CD4-positive, CD25-positive, alpha-beta regulatory T cell (primary cell): ENCODE measurements at places on chromosomes 4 and X. TPM values are rescaled to one million over a fixed set of nuclear protein-coding genes. Genes with fewer than 3 reads are reported as not detected.

GRCh38 chr4:4574792-4575191, 32.9 kb upstream of the STX18 start:
- H3K27me3 ChIP-seq: no peaks in the 10 kb centered on the region
- no peaks in the 10 kb centered on the region for H3K36me3 ChIP-seq
- no peak overlapping the region for H3K27ac ChIP-seq
- H3K4me3 ChIP-seq: peak overlapping the region; percentile 73

PPEF2 gene
- not detected for total RNA-seq

COX7B2 gene
- not detected for total RNA-seq

ARHGAP36 gene
- not detected for total RNA-seq

- H3K4me1 ChIP-seq: no peaks in the 10 kb centered on the region
- no peaks in the 10 kb centered on the region for H3K36me3 ChIP-seq
- no peaks in the 10 kb centered on the region for H3K27me3 ChIP-seq
- H3K27ac ChIP-seq: no peak overlapping the region
- H3K4me3 ChIP-seq: no peak overlapping the region
Measured at GRCh38 chrX:25523574-25524540, 508.1 kb upstream of the ARX start.

- H3K27me3 ChIP-seq: peaks cover 4% of the 10 kb centered on the region
- DNase-seq: peak; percentile 65
- H3K27ac ChIP-seq: no peak within 1 kb of the TSS
- H3K36me3 ChIP-seq: no peaks in the 10 kb centered on the region
Measured at GRCh38 chrX:154804957-154805695, at the start of gene MPP1. MPP1 (minus strand) TSS chrX:154805485; CDS start chrX:154805373, 112 bp downstream.

GRCh38 chrX:138128027-138128671, 562.2 kb downstream of the ZIC3 start:
- H3K27me3 ChIP-seq: no peaks in the 10 kb centered on the region
- no peaks in the 10 kb centered on the region for H3K36me3 ChIP-seq
- no peak overlapping the region for H3K27ac ChIP-seq

DNA sequence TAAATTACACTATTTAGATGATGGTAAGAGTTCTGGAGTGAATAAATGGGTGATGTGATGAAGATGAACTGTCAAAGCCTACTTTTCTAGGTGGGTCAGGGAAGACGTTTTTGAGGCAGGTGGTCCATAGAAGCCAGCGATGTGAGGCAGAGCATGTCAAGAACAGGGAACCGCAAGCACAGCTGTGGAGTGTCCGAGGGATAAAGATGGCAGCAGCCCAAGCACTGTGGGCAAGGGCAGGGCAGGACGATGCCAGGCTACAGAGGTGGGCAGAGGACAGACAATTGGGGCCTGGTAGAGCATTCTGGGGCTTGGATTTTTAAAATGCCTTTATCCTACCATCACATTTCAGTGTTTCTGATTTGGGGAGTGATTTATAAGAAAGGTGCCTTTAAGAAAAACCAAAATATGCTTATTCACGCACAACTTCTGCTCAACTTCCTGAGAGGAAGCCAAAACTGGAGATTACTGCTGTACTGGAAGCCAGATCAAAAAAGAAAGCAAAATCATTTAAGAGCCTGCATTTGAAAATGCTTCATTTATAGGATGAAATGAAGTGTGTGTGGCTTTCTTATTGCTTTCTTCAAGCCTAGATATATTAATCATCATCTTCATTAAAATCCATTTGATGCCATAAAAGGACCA, 119.0 kb upstream of the WDR17 start:
- no peaks in the 10 kb centered on the region for H3K27me3 ChIP-seq
- H3K4me1 ChIP-seq: no peaks in the 10 kb centered on the region
- H3K36me3 ChIP-seq: no peaks in the 10 kb centered on the region
- no peak overlapping the region for H3K4me3 ChIP-seq

ESX1 gene
- total RNA-seq: not detected

DNA sequence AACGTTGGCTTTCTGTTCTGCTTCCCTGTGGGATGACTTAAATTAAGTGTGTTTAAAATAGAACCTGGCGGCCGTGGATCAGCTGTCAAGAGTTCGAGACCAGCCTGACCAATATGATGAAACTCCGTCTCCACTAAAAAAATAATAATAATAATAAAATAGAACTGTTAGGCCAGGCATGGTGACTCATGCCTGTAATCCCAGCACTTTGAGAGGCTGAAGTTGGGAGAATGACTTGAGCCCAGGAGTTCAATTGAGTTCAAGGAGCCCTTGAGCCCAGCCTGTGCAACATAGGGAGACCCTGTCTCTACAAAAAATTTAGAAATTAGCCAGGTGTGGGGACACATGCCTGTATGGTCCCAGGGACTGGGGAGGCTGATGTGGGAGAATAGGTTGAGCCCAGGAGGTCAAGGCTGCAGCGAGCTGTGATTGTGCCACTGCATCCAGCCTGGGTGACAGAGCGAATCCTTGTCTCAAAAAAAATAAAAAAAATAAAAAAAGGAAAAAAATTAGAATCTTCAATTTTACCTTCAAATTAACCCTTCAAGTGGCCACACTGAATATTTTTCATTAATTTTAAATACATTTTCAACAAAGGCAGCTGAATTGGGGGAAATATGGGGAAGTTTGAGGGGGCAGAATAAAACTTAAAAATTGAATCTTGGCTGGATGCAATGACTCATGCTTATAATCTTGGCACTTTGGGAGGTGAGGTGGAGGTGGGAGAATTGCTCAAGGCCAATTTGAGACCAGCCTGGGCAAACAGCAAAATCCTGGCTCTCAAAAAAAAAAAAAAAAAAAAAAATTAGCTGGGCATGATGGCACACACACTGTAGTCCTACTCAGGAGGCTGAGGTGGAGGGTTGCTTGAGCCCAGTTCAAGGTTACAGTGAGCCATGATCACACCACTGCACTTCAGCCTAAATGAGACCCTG, 31.8 kb upstream of the HSD17B13 start:
- H3K36me3 ChIP-seq: peaks cover 20% of the 10 kb centered on the region
- DNase-seq: no peak
- H3K4me3 ChIP-seq: no peak overlapping the region
- no peak overlapping the region for H3K27ac ChIP-seq
- no peaks in the 10 kb centered on the region for H3K4me1 ChIP-seq
- no peaks in the 10 kb centered on the region for H3K27me3 ChIP-seq

DNA sequence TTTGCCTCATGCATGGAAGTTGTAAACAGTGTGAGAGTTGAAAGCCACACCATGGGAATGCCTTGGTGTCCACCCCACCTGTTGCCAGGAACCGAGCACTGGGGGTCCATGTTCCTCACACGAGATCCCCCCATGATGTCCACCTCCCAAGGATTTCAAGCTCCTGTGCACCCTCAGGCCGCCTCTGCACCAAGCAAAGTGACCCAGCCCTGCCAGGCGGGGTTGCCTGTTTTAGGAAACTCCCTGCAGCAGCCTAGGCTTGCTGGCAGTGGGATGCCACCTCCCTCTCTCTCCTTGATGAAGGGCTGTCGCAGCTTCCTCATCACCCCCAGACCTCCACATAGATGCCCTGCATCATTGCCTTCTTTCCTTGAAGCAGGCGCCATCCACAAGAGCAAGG, 82.8 kb downstream of the GPR143 start:
- no peak overlapping the region for H3K27ac ChIP-seq
- H3K36me3 ChIP-seq: no peaks in the 10 kb centered on the region
- peaks cover under 1% of the 10 kb centered on the region for H3K4me1 ChIP-seq
- no peak overlapping the region for H3K4me3 ChIP-seq

CFP gene
- total RNA-seq: 13.9 TPM

GRCh38 chr4:179595671-179596410, 2153.6 kb upstream of the AGA start:
- no peak overlapping the region for H3K4me3 ChIP-seq
- H3K27me3 ChIP-seq: no peaks in the 10 kb centered on the region
- H3K4me1 ChIP-seq: no peaks in the 10 kb centered on the region
- no peaks in the 10 kb centered on the region for H3K36me3 ChIP-seq
- no peak for DNase-seq

TMPRSS11B gene
- total RNA-seq: not detected

GRCh38 chr4:32002037-32002747, 1282.0 kb downstream of the PCDH7 start:
- no peaks in the 10 kb centered on the region for H3K36me3 ChIP-seq
- H3K4me3 ChIP-seq: no peak overlapping the region
- no peak for DNase-seq
- H3K4me1 ChIP-seq: no peaks in the 10 kb centered on the region

DNA sequence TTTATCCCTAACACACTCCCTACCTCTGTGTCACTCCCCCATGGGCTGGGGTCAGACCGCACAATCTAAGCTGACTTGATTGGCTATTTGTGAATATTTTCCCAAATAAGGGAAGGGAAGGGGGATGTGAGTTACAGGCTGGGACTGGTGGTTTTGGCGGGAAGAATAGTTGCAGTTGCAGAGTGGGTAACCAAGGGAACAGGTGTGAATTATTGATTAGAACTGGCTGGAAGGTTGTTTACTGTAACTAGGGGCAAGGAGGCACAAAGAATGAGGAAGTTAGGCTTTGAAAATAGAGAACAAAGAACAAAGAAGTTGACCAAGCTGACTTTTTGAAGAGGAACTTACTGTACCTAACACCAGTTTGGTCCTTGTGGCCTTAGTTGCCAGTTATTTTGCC, 88.0 kb upstream of the XAGE2 start:
- no peak overlapping the region for H3K27ac ChIP-seq
- H3K36me3 ChIP-seq: no peaks in the 10 kb centered on the region
- no peaks in the 10 kb centered on the region for H3K27me3 ChIP-seq
- no peaks in the 10 kb centered on the region for H3K4me1 ChIP-seq

- no peaks in the 10 kb centered on the region for H3K27me3 ChIP-seq
- H3K4me1 ChIP-seq: no peaks in the 10 kb centered on the region
- DNase-seq: no peak
Measured at GRCh38 chr4:54737421-54737820, 79.7 kb downstream of the KIT start.

DNA sequence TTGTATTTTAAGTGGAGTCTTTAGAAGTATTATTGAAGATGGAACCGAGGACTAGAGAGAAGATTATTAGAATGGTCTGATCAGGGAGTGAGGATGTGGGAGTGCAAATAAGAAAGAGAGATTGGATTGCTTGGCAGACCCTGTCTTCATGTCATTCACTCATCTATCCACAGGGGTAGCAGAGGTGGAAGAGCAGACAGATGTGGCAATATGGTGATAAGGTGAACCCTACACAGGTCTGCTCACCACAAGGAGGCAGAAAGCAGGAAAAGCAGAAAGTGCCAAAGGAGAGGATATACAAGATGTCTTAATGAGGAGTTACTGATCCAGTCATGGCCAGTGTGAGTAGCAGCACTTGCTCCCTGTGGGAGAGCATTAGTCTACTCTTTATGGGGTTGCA, 129.4 kb downstream of the MAGEE2 start:
- no peaks in the 10 kb centered on the region for H3K36me3 ChIP-seq
- no peak for DNase-seq
- no peaks in the 10 kb centered on the region for H3K27me3 ChIP-seq
- no peak overlapping the region for H3K27ac ChIP-seq
- H3K4me1 ChIP-seq: no peaks in the 10 kb centered on the region

IL1RAPL2 gene
- total RNA-seq: not detected
